HTR-8/SVneo (cell line): ENCODE measurements at places on chromosomes 11 and 22.

DNA sequence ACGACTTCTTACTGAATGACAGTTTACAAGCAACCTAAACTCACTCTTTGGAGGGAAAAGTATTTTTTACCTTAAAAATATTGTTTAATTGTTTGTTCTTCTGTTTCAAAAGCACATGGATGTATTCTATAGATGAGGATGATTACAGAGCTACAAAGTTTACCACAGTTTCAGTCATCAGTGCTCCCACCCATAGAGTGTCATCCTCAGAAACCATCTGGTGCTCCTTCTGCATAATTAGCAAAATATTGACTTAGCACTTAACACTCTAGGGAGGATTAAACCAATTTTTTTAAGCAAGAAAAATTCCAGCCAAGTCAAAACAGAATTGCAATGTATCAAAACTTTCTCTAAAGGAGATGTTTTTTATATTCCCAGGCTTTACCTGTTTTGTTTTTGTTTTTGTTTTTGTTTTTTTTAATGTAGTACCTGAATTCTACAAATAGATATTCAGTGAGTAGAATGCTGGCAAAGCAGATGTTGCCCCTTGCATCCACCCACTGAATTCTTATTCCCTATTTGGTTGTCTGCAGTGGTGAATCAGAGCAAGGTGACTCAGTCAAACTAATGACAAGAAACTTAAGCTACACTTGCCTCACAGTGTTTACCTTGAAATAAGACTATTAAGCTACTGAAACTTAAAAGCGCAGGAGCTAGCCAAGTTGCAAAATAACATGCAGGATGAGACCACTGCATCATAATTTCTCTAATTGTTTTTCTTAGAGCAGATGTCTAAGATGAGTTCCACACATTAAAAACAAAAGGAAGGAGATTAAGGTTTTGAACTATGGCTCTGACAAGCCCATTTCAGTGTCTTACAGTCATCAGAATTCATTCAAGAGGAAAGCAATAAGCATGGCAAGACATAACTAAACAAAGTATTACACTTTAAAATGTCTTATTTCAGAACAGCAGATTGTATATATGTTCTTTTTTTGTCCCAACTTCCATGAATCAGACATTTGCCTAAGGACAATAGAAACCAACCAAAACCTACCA, 155.1 kb upstream of the SOX6 start:
- no peak for DNase-seq

DNA sequence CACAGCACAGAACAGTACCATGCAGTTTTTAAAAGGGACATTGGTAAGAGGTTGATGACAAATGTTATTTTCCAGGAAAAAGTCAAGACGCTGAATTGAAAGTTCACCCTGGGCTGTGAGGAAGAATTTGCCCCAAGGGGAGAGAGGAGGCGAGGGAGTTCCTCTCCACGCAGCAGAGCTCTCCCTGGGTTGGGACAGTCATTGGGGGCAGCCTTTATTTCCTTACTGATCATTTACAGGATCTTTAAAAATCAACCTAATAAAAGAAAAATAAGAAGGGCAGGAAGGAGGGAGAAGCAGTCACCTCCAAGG, 49.9 kb upstream of the WNT7B start:
- no peak for DNase-seq

- no peak for DNase-seq
These were observed 1.6 kb downstream of the CCND1 start for GRCh38 chr11:69642549-69642912.

DNA sequence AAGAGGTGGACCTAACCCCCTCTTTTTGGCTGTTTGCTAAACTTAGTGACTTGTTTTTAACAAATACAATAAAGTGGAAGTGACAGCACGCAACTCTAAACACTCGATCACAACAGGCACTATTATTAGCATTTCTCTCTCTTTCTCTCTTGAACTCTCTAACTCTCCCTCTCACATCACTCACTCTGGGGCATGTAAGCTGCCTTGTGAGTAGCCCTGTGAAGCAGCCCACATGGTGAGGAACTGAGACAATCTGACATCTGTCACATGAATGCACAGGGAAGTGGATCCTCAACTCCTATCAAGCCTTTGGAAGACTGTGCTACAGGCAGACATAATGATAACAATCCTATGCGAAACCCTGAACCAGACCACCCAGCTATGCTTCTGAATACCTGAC, 609.0 kb upstream of the CNTN5 start:
- DNase-seq, result no peak

DNA sequence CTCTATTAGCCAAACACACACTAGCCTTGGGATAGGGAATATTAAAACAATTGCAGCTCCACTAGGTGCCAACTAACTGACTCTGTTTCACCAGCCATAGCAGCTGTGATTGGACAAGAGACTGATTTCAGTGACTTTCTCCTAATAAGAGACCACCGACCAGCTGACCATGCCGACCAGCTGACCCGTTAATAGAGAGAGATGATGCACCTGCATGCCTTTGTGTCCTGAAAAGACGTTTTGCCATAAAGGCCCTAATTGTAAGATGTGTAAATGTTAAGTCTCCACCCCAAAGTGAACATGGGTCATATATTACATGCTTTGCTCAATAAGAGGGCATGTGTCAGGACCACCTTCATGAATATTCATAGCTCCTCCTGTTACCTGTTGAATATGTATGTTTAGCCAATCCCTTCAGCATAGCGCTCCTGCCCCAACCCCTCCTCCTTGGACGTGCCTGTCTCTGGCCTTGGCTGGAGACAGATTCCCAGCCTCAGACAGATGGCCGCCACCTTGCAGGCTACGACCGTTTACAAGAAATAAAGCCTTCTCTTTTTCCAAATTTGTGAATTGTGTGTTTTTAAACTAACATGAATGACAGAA, 1.3 kb upstream of the NADSYN1 start:
- no peak for DNase-seq

DNA sequence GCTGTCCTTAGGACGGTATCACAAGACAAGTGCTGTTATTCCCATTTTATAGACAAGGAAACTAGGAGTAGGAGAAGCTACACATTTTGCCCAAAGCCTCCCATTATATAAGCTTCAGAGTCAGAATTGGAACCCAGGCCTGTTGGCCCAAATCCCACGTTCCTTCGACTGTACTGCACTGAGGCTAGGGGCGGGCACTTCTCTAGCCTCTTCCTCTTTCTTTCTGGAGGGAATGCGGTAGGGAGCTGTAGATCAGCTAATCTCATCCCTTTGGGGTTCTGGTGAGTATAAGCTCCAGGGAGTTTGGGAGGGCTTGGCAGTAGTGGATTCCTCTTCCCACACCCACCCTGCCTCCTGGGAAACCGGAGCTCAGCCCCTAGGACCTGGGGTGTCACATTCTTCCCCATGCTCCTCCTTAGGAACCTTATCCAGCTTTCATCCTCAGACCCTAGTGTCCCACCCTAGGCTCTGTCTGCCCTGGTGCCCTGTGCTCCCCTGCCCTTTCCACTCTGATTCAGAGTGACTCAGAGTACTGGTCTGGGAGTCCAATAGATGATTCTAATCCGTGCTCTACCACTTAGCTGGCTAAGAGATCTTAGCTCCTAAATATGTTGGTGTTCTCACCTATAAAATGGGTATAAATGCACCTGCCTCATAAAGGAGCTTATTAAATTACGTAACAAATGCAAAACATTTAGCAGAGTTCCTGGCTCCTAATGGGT, 29.3 kb downstream of the PHLDB1 start:
- no peak for DNase-seq

- DNase-seq, result no peak
These were observed 26.0 kb upstream of the API5 start for GRCh38 chr11:43285826-43286225.

- DNase-seq, result no peak
These were observed 64.8 kb downstream of the PAK1 start for GRCh38 chr11:77409046-77409445.

DNA sequence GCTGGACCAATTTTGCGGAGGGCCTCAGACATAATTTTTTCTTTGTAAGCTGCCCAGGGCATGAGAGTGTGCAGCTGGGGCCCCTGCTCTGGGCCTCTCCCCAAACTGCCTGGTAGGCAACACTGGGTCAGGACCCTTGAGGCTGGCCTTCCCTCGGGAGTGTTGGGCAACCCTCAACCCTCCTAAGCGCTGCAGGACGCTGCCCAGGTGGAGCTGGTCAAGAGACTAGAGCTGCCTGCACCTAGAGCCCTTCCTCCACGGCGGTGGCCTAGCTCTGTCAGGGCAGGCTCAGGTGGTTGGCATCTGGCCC, 505 bp upstream of the TMEM132A start:
- DNase-seq, result no peak

- DNase-seq, result no peak
These were observed 800.9 kb downstream of the BRD1 start for GRCh38 chr22:49026494-49027367.

- DNase-seq, result no peak
These were observed 1.0 kb upstream of the NPAS4 start for GRCh38 chr11:66419825-66420224.

DNA sequence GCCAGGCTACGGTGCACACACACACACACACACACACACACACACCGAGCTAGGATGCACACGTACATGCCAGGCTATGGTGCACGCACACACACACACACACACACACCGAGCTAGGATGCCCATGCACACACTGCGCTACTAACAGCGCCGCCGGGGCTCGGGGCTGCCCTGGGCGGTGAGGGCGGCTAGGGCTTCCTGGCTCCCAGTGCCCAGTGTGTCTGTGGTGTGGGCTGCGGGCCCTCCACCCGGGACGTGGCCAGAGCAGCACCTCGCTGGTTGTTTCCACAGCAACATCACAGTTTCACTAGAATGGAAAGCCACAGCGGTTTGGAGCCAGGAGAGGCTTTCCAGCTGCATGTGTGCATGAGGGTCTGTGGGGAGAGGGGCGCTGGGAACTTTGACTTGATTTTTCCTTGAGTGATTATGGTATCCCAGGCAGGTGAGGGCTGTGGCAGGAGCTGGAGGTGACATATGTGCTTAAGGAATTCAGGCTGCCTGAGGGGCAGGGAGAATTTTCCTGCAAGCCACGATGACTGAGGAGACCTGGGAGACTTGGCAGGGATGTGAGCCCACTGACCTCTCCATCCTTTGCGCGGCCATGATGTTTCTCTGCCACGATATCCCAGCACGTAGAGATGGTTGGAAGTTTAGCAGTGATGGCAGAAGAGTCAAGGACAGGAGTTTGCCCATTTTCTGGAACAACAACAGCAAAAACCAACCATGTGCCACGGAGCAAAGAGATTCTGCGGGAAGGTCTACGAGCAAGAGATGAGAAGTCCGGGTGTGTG, 195.9 kb downstream of the SNX19 start:
- no peak for DNase-seq

GRCh38 chr11:120675171-120675570, 163.6 kb downstream of the GRIK4 start:
- no peak for DNase-seq

GRCh38 chr22:25754527-25755202, 12.7 kb downstream of the MYO18B start:
- DNase-seq, result peak; percentile 5

DNA sequence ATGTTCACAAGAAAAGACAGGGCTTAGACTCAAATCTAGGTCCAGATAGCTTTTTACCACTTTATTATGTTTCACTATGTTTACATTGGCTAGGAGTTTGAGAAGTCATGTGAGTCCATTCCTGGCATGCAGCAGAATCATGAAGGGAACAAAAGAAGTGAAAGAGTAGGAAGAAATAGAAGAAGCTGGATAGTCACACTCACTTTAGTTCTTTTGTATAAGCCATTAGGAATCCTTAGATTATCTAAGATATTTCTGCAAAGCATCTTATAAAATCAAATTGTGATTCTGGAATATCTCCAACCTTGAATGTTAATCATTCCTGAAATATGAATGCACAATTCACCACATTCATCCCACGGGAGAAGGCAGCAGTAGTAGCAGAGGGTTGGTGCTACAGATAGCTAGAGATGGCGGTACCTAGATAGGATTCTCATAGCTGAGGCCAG, 31.9 kb downstream of the MAML2 start:
- DNase-seq, result no peak

- DNase-seq, result no peak
These were observed at the start of gene DEUP1 for GRCh38 chr11:93330446-93330984. TSS of gene DEUP1 (plus strand) at chr11:93330742. CDS start at chr11:93332260, 1,518 bp downstream.

DNA sequence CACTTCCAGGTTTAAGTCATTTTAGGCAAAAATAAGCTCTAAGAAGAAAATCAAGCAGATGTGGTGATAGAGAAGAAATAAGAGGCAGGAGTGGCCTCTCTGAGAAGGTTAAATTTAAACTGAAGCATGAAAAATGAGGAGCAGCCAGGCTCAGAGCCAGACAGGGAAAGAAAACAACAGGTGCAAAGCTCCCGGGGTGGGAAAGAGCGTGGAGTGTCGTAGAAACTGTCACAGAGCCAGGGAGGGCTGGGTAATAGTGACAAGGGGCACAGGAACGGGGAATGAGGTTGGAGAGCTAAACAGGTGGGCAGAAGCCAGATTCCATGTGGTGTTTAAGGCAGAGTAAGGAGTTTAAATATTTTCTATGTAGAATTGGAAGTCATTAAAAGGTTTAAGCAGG, 132.1 kb upstream of the BLID start:
- DNase-seq, result no peak

GRCh38 chr11:86372586-86372985, 2.1 kb upstream of the CCDC81 start:
- DNase-seq, result no peak

GRCh38 chr22:31857247-31857646, 87.1 kb upstream of the YWHAH start:
- no peak for DNase-seq

DNA sequence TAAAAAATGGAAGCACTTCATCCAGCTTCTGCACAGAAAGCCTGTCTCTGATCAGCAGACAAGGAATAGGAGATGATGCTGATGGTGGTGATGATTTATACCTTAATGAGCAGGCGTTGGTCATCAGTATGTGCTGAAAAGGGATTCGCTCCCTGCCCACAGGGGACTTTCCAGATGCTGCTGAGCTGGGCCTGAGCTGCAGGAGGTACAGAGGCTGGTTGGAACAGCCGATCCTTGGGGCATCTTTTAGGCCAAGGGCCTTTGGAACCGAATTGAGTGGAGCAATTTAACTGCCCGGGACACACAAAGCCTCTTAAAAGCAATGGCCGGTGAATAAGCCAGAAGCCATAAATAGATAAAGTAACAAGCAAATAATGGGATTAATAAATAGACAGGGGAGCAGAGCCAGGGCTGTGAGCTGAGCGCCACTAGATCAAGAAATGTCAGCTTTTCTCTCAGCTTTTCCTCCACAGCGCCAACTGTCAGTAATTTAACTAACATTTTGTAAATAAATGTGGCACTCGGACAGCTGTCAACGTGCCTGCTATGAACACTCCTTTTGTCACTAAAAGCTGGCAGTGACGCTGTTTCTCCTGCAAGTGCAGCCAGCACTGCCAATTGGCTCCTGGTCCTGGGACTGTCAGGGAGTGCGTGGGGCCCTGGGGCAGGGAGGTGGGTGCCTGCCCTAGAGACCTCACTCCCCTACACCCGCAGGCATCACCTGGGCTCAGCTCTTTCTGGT, 562.3 kb downstream of the NTM start:
- DNase-seq, result no peak

GRCh38 chr11:72812967-72813739, 1.1 kb upstream of the ATG16L2 start:
- peak; percentile 74 for DNase-seq

- no peak for DNase-seq
These were observed 37.6 kb downstream of the PITPNB start for GRCh38 chr22:27881421-27881820.
